ENCODE measurements at places on chromosomes 7 and 10. TPM values are rescaled to one million over a fixed set of nuclear protein-coding genes. Genes with fewer than 3 reads are reported as not detected.

GRCh38 chr7:100640517-100641440 is 573 bp downstream of the TFR2 start:
- DNase-seq, result no peak

- DNase-seq, result no peak
Observed at GRCh38 chr7:112411186-112411795, 39.0 kb upstream of the IFRD1 start.

GRCh38 chr10:85992324-85992723 is 374.3 kb downstream of the GRID1 start:
- DNase-seq, result no peak

GRCh38 chr7:4450483-4450882 is 231.6 kb upstream of the FOXK1 start:
- no peak for DNase-seq

GRCh38 chr10:62805231-62806099 is 945 bp downstream of the ADO start:
- no peak for DNase-seq

- no peak for DNase-seq
Observed at GRCh38 chr10:67629461-67629971, 66.5 kb downstream of the CTNNA3 start.

GRCh38 chr10:47165711-47166404 is 134.1 kb upstream of the GDF10 start:
- DNase-seq, result no peak

DNA sequence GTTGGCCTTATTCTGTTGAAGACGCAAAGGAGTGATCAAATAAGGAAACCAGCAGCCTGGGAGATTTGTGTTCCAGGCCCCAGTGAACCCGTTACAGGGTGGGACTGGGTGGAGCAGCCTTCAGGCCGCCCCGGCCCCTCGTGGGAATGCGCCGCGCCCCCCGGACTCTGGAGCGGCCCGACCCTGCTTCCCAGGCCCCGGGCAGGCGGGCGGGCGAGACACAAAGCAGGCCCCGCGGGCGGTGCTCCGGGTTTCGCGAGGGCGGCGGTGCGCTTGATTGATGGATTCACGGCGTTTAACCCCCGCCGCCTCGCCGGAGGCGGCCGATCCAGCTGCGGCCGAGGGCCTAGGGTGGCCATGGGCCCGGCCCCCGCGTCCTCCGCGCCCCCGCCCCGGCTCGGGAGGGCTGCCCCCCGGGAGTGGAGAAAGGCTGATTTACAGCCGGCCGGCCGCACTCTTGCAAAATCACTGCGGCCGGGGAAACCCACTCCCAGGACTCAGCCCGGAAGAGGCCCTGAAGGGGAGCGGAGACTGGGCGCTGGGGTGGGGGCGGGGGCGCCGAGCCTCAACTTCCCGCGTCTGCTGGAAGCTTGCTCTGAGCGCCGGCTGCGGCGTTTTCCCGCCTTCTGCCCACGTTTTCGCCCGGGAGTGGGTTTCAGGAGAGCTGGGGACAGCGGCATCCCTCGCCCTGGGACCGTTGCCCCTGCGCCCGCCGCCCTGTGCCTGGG is 299.6 kb upstream of the NFE2L3 start:
- DNase-seq, result no peak

DNA sequence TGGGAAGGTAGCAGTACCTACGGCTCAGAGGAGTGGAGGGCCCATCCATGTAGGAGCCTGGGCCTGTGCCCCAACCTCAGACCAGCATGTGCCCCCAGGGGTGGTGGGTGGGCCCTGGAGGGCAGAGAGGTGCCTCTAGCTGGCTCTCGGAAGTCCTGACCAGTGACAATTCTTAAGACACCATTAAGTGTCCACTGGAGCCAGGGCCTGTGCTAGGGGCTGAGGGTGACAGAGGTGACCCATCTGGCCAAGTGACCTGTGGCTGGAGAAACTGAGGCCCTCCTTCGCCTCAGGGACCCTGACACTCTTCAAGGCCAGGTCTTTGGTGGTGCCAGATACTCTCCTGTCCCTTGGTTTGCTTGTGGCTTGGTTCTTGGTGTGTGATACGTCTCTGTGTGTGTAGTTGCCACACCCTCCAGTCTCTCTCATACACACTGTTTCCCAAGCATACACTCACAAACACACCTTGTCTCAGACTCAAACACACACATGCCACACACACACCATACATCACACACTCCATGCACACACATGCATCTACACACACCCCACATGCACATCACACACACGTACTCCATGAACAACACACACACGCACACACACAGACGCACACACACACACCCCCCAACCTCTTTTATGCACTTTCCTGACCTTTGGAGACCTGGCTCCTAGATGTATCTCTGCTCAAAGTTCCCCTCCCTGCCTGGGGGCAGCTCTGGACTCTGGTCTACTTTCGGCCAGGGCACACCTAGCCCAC is 897 bp upstream of the RAMP3 start:
- DNase-seq, result no peak

GRCh38 chr7:8284606-8285005 is 22.6 kb upstream of the ICA1 start:
- DNase-seq, result no peak

DNA sequence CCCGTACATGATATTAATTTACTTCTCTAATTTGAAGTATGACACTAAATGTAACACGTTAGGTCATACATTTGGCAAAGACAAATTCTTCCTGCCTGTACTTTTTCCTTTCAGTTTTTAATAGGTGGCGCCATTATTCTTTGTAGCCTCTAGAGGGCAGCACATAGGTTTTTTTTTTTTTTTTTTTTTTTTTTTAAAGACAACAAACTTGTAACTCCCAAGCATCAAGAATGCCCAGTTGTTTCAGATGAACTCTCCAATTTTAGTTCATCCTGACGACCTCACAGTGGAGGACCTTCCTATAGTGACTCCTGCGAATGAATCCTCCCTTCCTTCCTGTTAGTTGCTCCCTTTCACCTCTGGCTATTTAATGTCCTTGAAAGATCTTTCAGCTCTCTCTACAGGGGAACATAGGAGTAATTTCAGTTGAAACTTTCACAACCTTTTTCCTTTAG is 139.3 kb upstream of the HDAC9 start:
- DNase-seq, result peak; percentile 8

The CALU gene
- 52.0 TPM for total RNA-seq

The TMEM196 gene
- not detected for total RNA-seq

The MYL10 gene
- total RNA-seq, result not detected
